ENCODE measurements at places on chromosomes 6 and 20.

DNA sequence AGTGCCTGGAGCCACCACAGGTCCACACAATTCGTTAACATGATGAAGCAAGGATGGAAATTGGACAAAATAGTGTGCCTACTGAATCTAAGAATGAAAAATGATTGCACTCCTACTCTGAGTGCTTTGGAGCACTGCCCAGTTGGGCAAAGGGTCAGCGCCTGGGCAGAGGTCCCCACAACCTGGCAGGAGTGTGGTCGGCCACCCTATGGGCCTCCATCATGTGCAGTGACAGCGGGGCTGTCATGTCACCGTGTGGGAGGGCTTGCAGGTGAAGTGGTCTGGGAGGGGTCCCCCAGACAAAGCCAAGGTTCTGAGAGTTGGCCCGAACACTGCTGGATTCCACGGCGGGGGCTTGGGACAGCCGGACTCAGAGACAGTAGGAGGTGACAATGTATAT lies 36.2 kb upstream of the CD93 start:
- DNase-seq = no peak

GRCh38 chr6:35532126-35532525 lies 19.4 kb upstream of the TULP1 start:
- DNase-seq = no peak

- no peak for DNase-seq
Observed at GRCh38 chr6:48628316-48628715, 517.3 kb upstream of the PTCHD4 start.

DNA sequence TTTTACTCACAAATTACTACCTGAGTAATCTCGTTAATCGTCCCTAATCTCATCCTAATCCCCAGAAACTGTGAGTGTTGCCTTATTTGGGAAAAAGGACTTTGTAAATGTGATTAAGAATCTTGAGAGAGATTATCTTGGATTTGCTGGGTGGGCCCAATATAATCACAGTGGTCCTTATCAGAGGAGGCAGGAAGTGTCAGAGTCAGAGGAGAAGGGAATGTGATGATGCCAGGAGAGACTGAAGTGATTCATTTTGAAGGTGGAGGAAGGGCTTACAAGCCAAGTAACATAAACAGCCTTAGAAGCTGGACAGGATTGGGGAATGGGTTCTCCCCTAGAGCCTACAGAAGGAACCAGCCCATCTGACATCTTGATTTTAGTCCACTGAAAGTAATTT lies 16.7 kb downstream of the RPP21 start:
- DNase-seq = no peak

- DNase-seq = no peak
Observed at GRCh38 chr6:162750776-162751175, 23.0 kb downstream of the PACRG start.

DNA sequence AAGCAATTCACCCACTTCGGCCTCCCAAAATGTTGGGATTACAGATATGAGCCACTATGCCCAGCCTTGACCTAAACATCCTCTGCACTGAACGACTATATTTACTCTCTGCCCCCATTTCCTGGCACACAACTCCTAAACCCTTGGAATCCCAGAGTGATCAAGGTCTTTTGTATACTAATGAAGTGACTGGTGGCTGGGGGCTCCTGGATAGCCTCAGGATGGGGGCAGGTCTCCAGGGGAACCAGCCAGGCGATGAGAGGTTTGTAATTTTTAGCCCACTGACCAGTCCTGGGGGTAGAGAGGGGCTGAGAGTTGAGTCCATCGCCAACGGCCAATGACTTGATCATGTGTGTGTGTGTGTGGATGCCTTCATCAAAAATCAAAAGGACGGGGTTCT lies 71.1 kb downstream of the FAM50B start:
- no peak for DNase-seq

- no peak for DNase-seq
Observed at GRCh38 chr20:38894091-38894847, 31.9 kb upstream of the FAM83D start.

- DNase-seq = no peak
Observed at GRCh38 chr6:74222768-74223333, 526.8 kb downstream of the CD109 start.

DNA sequence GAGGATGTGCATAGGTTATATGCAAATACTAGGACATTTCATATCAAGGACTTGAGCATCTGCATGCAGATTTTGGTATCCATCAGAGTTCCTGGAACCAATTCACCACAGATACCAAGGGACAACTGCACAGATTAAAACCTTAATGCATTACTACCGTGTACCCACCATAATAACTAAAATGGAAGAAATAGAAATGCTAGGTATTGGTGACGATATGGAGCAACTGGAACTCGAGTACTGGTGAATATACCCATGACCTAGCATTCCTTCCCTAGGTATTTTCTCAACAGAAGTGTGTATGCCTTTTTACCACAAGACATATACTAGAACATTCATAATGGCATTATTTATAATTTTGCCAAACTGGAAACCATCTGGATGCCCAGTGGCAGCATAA lies 18.5 kb downstream of the KCNS1 start:
- DNase-seq = peak; percentile 7

GRCh38 chr20:20386192-20386591 lies 18.3 kb downstream of the INSM1 start:
- no peak for DNase-seq

GRCh38 chr6:32318501-32318900 lies 53.2 kb downstream of the TSBP1 start:
- no peak for DNase-seq

DNA sequence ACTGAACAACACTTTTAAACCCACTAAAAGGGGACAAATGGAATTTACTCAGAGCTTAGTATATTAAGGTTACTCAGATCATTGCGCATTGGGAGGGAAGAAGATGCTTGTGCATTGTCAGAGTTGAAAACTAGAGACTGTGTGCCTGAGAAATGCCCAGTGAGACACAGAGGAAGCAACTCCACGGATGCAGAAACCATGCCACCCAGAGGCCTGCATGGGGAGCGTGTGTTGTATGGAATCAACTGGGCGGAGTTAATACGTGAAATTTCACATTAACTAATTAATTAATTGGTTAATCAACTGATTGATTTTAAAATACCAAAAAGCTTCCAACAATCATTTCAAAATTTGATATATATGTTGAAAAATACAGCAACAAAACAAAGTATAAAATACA lies 391.6 kb downstream of the PLCB1 start:
- DNase-seq = no peak

GRCh38 chr6:107020239-107020638 lies 7.8 kb upstream of the MTRES1 start:
- no peak for DNase-seq

DNA sequence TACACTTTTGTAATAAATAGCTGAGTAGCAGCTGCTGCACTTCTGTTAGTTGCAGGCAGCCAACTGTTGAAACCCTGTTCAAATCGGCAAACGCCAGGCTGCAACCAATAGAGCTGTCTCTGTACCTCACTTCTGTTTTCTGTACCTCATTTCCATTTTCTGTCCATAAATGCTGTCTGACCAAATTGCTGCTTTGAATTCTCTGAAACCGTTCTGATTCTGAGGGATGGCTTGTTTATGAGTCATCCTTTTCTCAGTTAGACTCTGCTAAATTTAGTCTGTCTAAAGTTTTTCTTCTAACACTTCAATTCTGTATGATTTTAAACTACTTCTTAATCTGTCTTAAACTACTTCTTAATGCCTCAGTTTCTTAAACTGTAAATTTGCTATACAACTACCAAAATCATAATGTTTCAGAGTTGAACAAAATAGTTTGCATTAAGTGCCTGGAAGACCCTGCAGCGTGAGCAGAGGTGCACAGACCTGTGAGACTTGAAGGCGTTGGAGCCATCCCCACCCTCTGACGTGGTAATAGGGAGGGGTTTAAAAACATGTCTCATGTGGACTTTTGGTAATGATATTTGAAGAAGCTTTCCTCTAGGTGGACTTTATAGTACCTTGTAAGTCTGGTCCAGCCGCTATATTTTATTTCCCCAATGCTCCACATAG lies 9.6 kb downstream of the BTNL2 start:
- DNase-seq = no peak
